Suppressor macrophage treated with lipopolysaccharide for 4 hours (primary cell): ENCODE measurements at places on chromosomes 1 and 21.

- no peak for DNase-seq
Measured at GRCh38 chr1:151479462-151479861, 20.2 kb upstream of the POGZ start.

GRCh38 chr1:23616292-23616824 lies 57.1 kb upstream of the ID3 start:
- no peak for DNase-seq

- peak; percentile 91 for DNase-seq
Measured at GRCh38 chr1:185520188-185520920, 203.3 kb upstream of the IVNS1ABP start.

- DNase-seq: no peak
Measured at GRCh38 chr1:43327549-43328292, 9.9 kb upstream of the MPL start.

- no peak for DNase-seq
Measured at GRCh38 chr1:73736125-73736524, 461.9 kb downstream of the LRRIQ3 start.

DNA sequence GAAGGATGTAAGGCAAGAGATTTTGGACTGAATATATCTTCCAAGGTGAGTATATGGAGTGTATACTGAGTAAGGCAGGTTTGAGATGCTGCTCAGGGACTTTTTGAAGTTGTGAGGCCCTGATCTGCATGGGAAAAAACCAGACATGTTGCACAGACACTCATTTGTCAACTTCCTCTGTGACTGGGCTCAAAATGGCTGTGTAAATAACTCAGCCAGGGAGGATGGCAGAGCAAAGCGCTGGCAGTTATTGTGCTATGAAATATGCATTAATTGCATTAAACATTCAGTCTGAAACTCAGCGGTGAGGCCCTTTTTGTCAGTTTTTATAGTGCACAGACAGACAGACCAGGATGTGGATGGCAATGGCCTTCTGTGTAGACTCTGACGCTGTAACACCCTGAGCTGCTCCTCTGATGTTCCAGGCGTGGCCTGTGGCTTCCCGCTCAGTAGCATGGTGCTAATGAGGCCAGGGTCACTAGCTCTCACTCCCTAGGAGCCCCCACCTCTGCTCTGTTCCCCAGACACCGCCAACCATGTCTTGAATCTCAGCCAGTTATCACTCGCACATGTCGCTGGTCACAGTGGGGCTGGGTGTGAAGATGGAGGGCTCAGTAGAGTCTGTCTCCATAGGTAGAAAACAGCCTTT lies 307.0 kb upstream of the PROX1 start:
- DNase-seq: no peak

DNA sequence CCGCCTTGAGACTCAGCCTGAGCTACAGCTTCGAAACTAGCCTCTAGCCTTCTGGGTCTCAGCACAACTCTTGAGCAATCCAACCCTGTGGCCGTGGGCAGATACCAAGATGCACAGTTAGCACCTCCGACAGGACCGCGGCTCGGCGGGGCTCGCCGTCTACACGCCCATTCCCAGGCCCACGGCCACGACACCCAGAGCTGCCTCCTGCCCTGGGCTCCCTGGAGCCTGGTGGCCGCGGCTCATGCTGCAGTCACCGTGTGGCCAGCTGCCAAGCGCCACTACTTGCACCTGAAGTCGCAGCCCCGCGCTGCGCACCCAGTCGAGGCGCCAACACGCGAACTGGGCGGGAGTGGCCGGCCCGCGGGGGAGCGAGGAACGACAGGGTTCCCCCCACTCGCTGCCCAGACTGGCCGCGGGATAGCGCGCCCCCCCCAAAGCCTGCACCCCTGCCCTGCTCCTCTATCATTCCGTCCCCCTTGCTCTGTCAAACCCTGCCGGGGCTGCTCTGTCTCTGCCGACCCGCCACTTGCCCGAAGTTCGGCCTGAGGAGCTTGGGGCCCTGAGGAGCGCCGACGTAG lies 729 bp upstream of the CDCA8 start:
- DNase-seq: peak; percentile 30
